ENCODE measurements at places on chromosomes 7 and 10. TPM values are rescaled to one million over a fixed set of nuclear protein-coding genes. Genes with fewer than 3 reads are reported as not detected.

ATG9B gene
- not detected for total RNA-seq

HOXA7 gene
- total RNA-seq, result not detected

OR2A5 gene
- not detected for total RNA-seq

DNA sequence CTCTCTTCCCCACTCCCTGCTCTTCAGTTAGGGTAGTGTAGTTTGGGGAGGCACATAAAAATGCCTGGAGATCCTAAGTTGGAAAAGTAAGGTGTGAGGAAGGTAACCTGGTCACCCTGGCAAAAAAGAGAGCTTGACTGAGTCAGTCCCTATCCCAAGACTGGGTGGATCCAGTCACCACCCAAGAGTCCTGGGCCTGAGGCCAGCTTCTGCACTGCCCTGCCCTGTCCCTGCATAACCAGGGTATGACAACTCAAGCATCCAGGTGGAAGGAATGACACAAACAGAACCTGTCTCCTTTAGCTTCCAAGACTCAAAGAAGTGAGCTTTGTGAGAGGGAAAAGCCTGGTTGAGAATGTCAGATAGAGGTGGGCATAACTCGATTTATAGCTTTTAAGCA is 26.9 kb upstream of the SORBS1 start:
- no peak for DNase-seq

DNA sequence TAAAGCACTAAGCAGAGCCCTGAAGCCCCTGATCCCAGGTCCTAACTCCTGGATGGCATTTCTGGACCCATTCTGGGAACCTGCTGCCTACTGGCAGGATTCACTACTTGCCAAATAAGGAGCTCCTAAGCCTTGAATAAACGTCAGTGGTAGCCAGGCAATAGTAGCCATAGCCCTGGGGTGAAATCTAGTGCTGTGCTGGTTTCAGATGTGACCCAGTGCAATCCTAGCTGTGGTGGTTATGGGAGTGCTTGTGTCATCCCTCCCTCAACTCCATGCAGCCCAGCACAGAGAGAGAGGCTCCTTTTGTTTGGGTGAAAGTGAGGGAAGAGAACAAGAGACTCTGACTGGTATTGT is 43.7 kb downstream of the PCLO start:
- DNase-seq, result no peak

- no peak for DNase-seq
Measured at GRCh38 chr7:101898106-101898505, 80.7 kb downstream of the CUX1 start.

GRCh38 chr10:12412666-12413368 is 63.5 kb downstream of the CAMK1D start:
- no peak for DNase-seq

- DNase-seq, result peak; percentile 69
Measured at GRCh38 chr10:31242902-31243301, 76.1 kb upstream of the ZEB1 start.

GRCh38 chr7:12244129-12244528 is 33.0 kb downstream of the TMEM106B start:
- DNase-seq, result no peak

- DNase-seq, result no peak
Measured at GRCh38 chr10:52258799-52259425, 55.2 kb upstream of the DKK1 start.

DNA sequence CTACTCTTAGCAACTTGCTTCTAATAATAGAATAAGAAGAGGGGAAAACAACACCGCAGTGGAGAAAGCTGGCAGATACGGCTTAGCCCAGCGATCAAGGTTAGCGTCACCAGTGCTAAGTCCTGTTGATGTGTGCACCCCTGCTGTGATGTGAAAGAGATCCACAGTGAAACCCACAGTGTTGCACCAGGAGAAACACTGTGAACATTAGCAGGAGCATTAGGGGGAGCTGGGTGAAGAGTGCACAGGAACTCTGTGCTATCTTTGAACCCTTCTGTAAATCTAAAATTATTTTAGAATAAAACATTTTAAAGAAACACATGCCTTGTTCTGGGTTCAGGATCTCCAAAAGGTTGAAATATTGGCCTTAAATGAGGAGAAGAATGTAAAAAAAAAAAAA is 154.1 kb upstream of the UNC5B start:
- DNase-seq, result no peak

GRCh38 chr7:96188174-96188581 is 133.7 kb downstream of the SLC25A13 start:
- DNase-seq, result no peak

DNA sequence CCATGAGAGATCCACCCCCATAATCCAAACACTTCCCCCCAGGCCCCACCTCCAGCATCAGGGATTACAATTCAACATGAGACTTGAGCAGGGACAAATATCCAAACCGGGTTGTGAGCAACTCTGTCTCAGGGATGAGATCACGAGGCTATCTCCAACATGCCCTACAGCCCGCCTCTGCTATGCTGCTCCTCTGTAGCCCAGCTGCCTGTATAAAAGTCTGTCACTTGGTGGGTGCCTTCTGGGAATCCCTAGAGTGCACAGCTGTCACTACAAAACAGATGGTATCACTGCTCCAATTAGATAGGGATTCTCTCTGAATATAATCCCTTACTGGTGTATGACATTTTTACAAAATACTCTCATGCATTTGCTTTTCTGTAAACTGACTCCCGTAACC is 114.9 kb upstream of the NANOS1 start:
- DNase-seq, result no peak

DNA sequence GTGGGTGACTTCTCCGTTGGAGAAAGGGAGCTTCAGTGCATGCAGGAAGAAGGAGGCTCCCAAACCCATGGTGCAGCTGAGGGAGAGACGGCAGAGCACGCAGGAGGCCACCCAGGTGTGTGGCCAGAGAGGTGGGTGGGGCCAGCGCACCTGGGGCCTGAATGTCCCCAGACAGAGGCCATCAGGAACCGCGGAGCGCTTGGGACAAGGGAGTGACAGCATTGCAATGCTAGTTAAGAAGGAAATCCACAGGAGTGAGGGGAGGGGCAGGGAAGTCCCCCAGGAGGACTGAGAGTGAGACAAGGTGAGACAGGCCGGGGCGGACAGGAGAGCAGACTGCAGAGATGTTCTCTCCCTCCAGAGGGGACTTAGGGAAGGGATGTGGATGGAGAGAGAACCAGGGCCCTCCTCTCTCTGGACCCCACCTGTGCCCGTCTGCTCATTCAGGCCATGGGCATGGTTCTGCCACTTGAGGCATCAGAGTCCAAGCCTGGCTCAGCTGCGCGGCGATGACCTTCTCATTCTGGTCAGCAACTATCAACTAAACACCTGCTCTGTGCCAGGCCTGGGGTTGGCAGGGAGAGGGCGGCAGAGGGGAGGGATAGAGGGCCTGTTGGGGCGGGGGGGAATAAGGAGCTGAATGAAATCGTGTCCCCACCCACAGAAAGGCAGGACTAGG is 69.4 kb upstream of the COL13A1 start:
- peak; percentile 76 for DNase-seq

DNA sequence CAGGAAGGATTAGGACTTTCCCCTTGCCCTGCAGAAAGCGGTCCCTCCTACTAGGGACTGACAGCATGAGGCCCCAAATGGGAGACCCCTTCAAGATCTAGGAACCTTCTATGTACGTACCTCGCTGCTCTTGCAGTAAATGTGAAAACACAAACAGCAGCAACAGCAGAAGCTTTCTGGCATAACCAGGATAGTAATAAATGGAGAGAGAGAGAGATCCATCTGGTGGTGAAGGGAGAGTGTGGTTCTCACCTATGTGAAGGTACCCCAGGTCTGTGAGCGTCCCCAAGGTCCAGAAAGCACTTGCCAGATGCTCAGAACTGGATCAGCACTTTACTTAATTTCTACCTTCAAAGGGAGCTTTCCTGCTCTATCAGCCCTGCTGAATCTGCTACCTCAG is 592.7 kb downstream of the PARD3 start:
- no peak for DNase-seq

GRCh38 chr10:16602104-16602775 is 80.6 kb upstream of the C1QL3 start:
- DNase-seq, result no peak

GRCh38 chr10:1464881-1465417 is 272.4 kb downstream of the ADARB2 start:
- no peak for DNase-seq

GRCh38 chr7:112789817-112790585 is at the start of gene TMEM168:
TMEM168 (minus strand) TSS chr7:112790393; CDS start chr7:112784825, 5,568 bp downstream.
- peak; percentile 86 for DNase-seq

DNA sequence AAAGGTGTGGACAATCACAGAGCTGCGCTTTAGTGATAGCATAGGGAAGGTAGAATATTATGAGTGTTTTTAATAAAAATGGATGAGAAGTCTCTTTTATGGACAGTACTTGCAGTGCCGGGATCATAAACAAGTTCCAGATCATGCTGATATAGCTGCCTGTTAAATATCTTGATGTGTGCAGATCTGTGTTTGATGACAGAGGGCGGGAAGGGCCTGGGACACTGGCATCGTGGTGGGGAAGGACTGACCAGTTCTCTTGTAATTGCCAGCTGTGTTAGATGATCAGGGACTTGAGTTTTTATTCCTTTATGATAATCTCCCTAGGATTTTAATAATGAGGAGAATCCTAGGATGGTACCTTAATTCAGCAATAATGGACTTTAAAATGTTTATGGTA is 14.6 kb downstream of the SND1 start:
- DNase-seq, result no peak

- DNase-seq, result no peak
Measured at GRCh38 chr7:42074076-42074475, 162.9 kb downstream of the GLI3 start.

All from heart left ventricle (tissue), 16 donors.